Left forelimb (tissue), 1 donor: ENCODE measurements at places on chromosomes 12 and 14.
A peak's percentile ranks its signal among the peaks of the same experiment; 100 is the strongest.

DNA sequence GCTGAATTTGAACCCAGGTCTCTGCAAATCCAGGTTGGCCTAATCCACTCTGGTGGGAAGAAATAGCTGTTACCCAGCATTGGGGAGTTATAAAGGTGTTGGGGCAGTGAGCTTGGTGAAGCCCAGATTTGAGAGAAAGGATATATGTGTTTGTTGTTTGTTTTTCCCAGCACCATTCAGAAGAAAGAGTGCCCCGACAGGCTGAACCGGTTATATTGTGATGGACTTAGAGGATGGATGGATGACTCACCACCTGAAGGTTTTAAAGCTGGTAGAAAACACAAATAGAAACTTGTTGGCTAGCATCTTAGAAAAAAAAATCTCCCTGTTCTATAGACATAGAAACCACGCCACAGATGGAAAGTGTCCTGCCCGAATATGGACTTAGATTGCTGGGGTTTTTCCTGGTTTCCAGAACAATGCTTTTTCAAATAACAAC is 404.6 kb downstream of the MED13L start:
- no peak for DNase-seq

DNA sequence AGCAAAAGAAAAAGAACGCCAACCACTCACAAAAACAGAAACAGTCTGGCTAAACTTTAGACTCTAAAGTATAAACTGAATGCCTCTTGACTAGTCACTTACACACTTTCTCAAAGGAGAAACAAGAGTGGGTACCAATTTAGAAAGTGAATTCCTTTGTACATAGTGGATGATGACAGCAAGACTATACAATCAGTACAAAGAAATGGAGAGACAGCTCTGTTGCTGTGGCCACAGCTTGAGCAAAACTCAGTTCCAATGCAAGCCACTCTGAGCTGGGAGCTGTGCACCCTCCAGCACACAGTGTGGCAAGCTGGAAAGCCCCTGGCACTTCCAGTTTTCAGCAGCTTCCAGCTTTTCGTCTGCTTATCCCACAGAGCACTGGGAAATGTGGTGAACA is 21.7 kb downstream of the NT5DC3 start:
- DNase-seq: no peak

- DNase-seq: no peak
Measured at GRCh38 chr12:119179335-119180021, 747 bp downstream of the HSPB8 start.

DNA sequence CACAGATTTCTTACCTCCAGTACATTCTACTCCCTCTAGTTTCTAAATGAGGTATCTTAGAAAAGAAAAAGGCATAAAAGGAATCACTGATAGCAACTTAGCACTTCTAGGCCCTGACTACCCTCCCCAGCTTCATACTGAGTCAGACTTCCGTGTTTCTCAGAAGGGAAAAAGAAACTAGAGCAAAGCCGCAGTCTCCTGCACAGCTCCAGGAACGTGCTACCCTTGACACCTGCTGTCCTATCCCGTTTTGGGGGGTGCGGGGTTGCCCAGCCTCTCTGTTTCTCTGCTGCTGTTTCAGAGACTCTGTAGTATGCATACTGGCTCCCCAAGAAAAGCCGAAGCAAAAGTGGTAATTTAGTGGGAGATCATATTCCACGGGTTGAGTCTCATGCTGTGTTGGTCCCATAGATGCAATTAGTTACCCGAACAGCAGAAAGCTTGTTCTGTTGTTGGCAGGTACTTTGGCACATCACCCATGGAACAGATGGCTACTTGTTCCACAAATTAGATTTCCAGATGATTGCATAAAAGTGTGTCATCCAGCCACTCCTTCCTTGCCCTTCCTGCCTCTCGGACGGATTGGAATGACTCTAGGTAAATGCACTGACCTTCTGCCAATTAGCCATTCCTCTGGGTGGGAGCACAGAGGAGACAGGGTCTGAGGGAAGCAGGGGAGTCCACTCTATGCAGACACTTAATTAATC is 438.1 kb downstream of the FUT8 start:
- DNase-seq: no peak

GRCh38 chr12:99043319-99043914 is 398.3 kb downstream of the APAF1 start:
- DNase-seq: no peak

DNA sequence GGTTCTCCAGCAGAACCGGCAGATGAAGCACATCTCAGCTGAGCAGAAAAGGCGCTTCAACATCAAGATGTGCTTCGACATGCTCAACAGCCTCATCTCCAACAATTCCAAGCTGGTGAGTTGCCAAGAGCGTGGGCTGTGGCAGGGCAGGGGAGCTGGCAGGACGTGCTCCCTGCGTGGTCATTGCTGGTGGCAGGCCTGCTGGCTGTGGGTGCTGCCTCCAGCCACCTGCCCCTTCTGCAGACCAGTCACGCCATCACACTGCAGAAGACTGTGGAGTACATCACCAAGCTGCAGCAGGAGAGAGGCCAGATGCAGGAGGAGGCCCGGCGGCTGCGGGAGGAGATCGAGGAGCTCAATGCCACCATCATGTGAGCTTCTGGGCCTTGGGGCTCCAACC is 35.8 kb downstream of the IL31 start:
- no peak for DNase-seq

DNA sequence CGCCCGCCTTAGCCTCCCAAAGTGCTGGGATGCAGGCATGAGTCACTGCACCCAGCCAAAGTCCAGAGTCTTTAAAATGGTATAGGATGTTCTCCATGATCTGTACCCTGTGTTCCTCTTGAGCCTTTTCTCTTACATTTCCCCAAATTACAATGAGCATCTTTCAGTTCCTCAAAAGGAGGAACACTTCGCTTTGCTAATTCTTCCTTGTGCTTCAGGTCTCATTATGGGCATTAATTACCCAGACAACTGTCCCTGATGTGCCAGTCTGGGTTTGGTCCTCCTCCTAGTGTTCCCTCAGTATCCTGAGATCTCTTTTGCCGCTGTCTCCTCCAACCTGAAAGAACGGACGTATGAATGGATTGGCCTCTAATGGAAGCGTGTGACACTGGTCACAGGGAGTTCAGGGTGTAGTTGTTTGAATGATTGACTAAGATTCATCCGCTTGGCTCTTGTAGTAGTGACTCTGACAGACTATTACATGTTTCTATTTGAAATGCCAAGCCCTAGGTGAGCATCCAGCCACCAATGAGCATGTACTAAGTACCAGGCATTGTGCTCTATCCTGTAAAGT is 8.2 kb downstream of the PRKCH start:
- no peak for DNase-seq

DNA sequence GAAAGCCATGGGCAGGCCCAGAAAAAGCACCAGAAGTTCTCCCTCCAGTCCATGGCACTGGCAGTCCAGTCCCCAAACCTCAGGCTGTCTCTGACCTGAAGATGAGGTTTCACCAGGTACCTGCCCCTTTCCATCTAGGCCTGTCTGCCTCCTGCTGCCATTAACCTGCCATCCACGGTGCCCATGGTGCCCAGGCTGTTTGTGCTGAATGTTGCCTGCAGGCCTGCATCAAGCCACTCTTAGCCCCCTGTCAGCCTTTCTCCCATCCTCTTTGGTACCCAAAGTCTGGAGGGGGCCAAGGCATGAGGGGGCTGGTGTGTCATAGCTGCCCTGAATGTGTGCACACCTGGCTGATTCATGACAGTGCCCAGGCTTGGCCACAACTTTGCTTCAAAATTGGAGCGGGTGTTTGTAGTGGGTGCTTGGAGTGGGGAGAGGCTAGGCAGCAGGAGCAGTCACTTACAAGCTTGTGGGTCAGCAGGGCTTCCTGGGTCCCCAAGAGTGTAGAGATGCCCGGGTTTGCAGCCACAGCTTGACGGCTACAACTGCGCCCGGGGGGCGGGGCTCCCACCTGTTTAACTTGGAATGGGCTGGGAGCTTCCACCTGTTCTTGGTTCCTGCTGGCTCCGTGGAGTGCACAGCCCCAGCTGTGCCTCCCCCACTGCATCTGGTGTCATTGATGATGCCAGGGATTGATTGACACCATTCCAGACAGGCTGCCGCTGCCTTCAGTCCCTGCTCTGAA is 88.5 kb downstream of the GPHN start:
- no peak for DNase-seq

GRCh38 chr12:64538121-64538520 is 72.2 kb upstream of the RASSF3 start:
- no peak for DNase-seq

GRCh38 chr14:69916396-69916795 is 37.2 kb downstream of the SMOC1 start:
- DNase-seq: no peak

GRCh38 chr14:65469903-65470302 is 57.4 kb downstream of the FUT8 start:
- no peak for DNase-seq

DNA sequence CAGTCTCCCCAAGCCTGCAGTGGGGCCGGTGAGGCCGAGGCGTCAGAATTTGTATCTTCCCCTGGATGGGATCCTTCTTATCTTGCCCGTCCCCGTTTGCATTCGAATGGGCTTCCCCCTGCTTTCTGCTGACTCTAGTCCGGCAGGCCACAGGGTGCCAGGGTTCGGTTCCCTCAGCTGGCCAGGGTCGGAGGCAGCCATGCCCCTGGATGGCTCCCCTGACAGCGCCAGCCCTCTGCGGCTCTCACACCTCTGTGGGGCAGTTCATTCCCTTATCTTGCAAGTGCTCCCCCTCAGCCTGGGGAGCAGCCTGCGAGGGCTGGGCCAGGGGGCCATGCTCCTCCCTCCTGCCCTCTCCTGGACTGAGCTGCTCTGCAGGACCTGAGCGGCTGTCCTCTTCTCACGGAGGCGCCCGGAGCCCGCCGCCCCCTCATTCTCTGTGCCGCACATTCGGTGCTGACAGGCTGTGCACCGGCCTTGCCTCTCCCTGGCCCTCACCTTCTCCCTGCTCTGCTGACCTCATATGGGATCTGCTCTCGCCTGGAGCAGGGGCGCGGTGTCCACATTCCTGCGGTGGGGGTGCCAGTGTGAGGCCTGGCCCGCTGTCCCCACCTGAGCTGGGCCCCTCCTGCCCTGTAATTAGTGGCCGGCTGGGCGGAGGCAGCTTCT is 32.8 kb downstream of the KIF26A start:
- no peak for DNase-seq

DNA sequence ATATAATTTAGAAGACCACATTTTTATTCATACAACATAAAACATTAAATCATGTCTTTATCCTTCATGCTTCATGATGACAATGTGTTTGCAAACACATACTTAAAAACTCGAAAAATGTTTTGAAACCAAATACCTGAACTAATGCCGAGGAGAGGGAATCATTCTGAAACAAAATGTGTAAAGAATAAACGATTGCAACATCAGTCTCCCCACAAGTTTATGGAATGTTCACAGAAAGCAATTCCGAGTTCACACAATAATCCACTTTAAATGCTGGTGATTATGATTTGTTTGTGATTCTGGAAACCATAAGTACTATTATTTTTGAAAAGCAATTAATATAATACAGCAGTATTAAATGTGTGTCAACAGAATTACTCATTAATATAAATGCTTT is 84.5 kb upstream of the PDZRN4 start:
- no peak for DNase-seq

DNA sequence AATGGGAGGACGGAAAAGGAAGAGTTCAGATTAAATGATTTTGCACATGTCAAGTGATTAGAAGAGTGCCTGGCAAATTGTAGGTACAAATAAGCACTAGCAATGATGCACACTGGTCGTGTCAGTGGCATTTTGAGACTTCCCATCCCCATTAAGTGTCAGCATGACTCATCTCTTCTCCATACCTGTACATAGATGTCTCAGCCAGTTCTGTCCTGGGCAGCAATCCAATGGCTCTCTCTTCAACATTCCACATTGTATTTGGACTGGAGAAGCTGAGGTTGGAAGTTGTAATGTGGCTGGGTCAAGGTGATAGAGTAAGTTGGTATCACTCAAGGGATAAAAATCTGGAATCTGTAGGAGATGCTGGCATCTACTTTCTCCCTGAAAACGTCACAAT is 742.7 kb downstream of the VRK1 start:
- DNase-seq: no peak

DNA sequence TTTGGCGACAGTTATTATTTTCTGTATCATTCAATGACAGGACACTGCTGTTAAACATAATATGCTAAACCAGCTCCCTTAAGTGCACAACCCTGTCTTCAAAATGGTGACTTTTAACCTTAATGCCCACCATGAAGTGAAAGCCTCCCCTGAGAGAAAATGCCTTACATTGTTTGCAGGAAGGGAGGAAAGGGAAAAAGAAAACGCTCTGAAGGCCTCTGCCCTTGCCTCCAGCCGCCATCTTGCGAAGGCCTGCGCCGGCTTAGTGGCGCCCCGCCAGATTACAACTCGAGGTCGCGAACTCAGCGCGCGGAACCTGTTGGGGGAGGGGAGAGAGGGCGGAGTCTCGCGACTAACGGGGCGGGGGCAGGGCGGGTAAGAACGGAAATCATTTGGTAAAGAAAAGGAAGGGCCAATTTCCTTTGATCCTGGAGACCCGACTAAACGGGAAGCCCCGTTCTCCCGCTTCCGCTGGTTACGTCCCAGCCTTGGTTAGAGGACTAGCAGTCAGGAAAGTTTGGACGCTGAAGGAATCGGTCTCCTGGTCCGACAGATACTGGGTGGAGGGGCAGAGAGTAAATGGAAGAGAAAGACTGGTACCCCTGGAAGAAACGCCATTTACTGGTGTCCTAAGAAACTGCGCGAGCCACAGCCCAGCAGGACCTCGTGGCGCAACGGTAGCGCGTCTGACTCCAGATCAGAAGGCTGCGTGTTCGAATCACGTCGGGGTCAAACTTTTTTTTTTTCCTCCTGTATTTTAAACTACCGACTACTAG is 11.6 kb upstream of the TMPO start:
- peak; percentile 97 for DNase-seq

- no peak for DNase-seq
Measured at GRCh38 chr12:94272280-94272679, 123.9 kb downstream of the PLXNC1 start.

DNA sequence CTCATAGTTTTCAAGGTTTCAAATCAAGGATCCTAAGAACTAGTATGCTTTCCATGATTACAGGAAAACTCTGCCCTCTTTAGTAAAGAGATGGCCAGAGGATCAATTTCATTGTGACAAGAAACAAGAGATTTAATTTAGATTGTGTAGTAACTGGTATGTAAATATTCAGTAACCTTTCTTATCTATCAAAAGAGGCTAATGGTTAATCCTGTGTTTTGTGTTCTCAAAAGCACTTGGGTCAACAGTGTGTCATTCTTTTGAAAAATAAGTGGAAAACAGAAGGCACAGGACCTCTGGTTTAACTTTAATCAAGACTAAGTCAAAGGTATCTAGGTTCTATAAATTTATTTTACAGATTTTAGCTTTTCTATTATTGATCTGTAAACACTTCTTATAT is 56.6 kb upstream of the ERGIC2 start:
- no peak for DNase-seq

DNA sequence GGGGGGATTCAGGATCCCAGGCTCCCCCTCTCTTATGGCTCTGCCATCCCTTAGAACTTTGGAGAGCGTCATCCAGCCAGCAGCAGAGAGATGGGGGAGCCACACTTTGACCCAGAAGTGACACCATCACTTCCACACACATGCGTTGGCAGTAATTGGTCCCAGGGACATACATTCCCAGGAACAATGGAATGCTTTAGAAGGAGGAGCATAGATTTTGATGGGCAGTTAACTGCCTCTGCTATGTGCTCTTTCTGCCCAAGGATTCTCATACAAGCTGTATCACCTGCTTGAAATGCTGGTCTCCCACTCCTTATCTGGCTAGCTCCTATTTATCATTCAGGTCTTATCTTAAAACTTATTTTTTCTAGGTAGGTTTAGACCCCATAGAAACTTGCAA is 109.0 kb upstream of the RPH3A start:
- no peak for DNase-seq
